ENCODE measurements at places on chromosomes 3 and 15. TPM values are rescaled to one million over a fixed set of nuclear protein-coding genes. Genes with fewer than 3 reads are reported as not detected.
A peak's percentile ranks its signal among the peaks of the same experiment; 100 is the strongest.

DNA sequence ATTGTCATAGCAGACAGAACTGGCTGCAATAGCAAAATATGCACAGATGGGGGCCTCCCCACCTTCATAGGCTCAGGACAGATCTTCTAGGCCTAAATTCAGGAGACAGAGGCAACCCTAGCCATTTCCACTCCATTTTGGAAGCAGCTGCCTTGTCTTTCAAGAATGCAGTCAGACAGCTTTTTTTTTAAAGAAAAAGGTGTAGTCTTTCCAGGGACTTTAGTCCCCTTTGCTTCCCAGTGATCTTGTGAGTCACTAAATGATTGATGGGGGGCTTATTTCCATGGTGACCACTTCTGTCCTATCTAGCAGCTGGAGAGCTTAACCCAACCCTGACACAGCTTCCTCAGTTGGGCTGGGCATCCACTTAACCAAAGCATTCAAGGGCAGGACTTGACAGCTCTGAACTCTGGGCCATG lies 165.9 kb downstream of the TPRG1 start:
- H3K4me3 ChIP-seq: no peak overlapping the region
- H3K27me3 ChIP-seq: no peaks in the 10 kb centered on the region
- H3K4me1 ChIP-seq: no peaks in the 10 kb centered on the region
- no peak for DNase-seq
- no peaks in the 10 kb centered on the region for H3K36me3 ChIP-seq

DNA sequence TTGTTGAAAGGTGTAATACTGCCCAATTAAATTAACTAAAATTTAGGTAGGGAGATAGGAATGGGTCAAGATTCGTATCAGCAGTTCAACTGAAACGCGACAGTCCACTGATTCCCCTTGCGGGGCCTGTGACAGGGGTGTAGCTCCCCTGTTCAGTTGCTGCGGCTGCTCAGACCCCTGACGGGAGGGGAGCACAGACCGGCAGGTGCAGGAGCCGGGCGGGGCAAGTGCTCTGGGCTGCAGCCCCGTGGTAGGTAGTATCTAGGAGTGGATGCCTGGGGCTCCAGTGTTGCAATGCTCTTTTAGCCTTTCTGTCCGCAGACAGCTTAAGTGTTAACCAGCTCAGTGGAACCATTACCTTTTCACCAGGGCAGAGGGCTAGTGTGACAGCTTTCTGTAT lies 164.9 kb downstream of the ROBO2 start:
- no peak overlapping the region for H3K4me3 ChIP-seq
- H3K36me3 ChIP-seq: no peaks in the 10 kb centered on the region
- no peak for DNase-seq
- no peaks in the 10 kb centered on the region for H3K27me3 ChIP-seq
- H3K4me1 ChIP-seq: no peaks in the 10 kb centered on the region
- no peak overlapping the region for H3K27ac ChIP-seq

C3orf70 gene
- total RNA-seq: not detected

DNA sequence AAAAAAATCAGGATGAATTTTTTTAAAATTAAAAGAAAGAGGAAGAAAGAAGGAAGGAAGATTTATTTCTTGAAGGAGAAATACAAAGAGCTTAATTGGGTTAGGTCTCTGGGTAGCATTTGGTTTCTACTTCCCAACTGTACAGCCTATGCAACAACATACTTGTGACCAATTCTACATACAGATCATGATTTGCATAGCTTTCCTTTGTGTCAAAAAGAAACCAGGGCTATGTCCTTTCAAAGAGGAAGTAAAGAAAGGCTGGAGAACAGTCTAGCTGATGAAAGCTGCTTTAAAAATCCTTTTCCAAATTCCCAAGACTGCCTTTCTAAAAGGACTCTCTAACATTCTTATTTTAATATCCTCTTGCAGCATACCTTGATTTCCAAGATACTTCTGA lies 6.1 kb upstream of the HGD start:
- H3K36me3 ChIP-seq: no peaks in the 10 kb centered on the region
- DNase-seq: peak; percentile 66
- peak overlapping the region; percentile 28 for H3K4me3 ChIP-seq
- no peaks in the 10 kb centered on the region for H3K27me3 ChIP-seq
- peak overlapping the region; percentile 52 for H3K27ac ChIP-seq

PRR23A gene
- not detected for total RNA-seq

SAMD7 gene
- not detected for total RNA-seq

APOD gene
- total RNA-seq: 0.97 TPM

CHRM5 gene
- total RNA-seq: not detected

DNA sequence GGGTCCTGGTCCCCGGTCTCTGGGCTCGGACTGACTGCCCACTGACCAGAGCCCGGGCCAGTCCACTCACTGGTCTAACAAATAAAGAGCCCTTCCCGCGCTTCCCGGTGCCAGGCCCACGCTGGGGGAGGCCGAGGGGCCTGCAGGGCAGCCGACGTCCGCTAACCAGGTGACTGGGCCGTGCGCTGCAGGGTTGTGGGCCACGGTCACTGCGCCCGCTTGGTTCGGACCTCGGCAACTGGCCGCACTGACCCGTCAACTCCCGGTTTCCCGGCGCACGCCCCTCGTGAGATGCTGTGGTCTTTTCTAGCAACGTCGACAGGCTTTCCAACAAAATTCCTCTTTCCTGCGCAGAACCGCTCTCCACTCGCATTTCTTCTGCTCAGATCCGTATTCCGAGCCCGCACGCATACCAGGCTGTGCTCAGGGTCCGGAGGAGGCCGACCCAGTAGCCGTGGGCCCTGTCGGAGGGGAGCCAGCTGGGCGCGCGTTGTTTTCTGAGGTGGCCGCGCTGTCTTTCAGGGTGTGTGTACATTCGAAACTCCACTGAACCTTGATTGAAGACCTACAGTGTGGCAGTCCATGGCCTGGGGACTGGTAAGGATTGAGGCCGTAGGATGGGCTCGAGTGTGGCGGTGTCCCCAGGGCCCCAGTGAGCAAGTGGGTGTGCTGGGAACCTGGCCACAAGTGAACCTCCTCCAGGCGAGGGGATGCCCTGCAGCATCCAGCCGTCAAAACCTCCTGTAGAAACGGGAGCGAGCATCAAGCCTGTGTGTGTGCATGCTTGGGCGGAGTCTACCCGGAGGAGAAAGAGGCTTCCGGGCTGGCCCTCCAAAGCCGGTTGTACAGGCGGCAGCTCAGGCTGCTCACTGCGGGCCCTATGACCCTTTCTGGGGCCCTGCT lies 875 bp upstream of the NT5DC2 start:
- no peaks in the 10 kb centered on the region for H3K36me3 ChIP-seq
- peak; percentile 75 for DNase-seq
- peaks cover 48% of the 10 kb centered on the region for H3K4me1 ChIP-seq
- H3K4me3 ChIP-seq: peak overlapping the region; percentile 71

DNA sequence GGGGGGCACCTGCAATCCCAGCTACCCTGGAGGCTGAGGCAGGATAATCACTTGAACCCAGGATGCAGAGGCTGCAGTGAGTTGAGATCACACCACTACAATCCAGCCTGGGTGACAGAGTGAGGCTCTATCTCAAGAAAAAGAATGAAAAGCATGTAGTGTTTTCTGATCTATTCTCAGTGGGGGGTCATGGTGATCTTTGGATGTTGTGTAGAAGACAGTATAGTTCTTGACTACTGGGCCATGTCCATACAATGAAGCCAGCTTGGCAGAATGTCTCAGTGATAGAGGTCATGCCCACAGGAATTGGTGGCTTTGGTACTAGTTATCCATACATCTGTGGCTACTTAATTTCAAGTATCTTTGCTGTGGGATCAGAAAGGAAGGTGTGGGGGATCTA lies 26.8 kb upstream of the NANOGP8 start:
- no peak overlapping the region for H3K4me3 ChIP-seq
- H3K27me3 ChIP-seq: no peaks in the 10 kb centered on the region
- no peaks in the 10 kb centered on the region for H3K36me3 ChIP-seq
- H3K4me1 ChIP-seq: no peaks in the 10 kb centered on the region

DNA sequence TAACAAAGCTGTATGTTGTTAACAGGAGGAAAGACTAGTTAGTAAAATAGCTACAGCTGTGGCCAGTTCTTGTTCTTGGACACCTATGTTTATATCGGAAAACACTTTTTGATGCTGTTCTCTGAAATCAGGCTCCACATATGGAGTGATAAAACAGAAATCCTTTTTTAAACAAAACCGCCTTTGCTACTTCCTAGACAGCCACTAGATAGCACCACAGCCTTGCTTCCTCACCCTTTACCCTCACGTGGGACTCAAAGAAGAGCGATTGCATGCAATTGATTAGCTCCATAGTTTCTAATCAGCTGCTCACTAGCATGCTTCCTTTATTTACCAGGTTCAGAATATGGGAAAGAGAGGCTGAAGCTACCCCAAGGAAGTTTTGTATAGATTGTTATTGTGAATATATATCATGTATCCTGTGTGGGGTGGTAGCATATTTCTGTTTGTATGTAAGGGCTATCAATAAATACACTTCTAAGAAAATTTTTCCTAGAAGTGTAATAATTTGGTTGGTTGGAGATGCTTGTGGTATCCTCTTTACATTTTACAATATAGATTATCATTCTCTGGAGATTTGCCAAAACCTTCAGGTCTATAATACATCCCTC lies 4.3 kb upstream of the MTFMT start:
- no peaks in the 10 kb centered on the region for H3K36me3 ChIP-seq
- H3K4me3 ChIP-seq: no peak overlapping the region
- peak; percentile 79 for DNase-seq
- no peaks in the 10 kb centered on the region for H3K4me1 ChIP-seq
- H3K27ac ChIP-seq: no peak overlapping the region

- H3K4me3 ChIP-seq: no peak overlapping the region
- no peak overlapping the region for H3K27ac ChIP-seq
- DNase-seq: no peak
- H3K27me3 ChIP-seq: no peaks in the 10 kb centered on the region
Measured at GRCh38 chr3:197205675-197206074, 92.7 kb downstream of the DLG1 start.

DNA sequence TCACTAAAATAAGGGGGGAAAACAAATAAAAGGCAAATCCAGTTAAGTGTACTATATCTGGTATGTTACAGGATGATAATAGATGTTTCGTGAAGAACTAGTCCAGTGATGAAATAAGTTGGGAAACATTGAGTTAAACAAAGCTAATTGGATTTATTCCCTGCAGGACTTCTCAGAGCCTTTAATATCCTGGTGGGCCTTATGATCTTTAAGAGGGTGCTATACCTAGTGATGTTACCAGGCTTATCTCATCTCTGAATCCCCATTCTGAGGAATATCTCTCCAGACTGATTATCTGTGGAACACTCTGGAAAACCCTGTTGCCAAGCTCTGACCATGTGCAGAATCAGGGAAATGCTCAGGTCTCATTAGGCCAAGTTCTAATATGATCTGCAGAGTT lies 54.8 kb upstream of the POMGNT2 start:
- H3K36me3 ChIP-seq: no peaks in the 10 kb centered on the region
- no peaks in the 10 kb centered on the region for H3K27me3 ChIP-seq
- no peaks in the 10 kb centered on the region for H3K4me1 ChIP-seq

DNA sequence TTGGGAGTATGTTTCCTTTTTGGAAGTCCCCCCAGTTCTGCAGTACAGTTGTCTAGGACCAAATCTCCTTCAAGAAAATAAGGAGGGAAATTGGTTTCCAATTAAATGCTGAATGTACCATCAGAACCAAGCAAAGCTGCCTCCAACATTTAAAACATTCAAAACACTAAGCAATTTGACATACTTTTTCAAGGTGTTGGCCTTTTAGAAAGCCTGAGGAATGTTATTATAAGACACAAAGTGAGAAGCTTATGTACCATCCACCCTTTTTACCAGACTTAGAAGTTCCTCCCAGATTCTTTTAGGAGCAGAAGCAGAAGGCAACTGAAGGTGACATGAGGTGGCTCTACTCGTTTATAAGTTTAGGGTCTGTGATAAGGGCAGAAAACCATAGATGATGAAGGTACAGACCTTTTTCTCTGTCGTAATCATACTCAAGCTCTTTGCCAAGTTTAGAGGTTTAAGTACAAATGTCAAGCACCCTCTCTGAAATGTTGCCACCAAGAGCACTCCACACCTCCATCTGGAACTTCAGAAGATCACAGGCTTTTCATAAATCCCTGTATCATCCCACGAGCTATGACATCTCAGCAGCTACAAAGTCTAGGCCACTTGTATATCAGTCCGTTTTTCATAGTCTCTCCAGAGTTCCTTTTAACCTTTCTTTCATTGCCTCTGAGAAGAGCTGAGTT lies 282.5 kb upstream of the THBS1 start:
- H3K27ac ChIP-seq: peak overlapping the region; percentile 87
- peaks cover 57% of the 10 kb centered on the region for H3K4me1 ChIP-seq
- H3K36me3 ChIP-seq: no peaks in the 10 kb centered on the region
- H3K4me3 ChIP-seq: no peak overlapping the region
- no peak for DNase-seq
- no peaks in the 10 kb centered on the region for H3K27me3 ChIP-seq

MYL3 gene
- not detected for total RNA-seq

DNA sequence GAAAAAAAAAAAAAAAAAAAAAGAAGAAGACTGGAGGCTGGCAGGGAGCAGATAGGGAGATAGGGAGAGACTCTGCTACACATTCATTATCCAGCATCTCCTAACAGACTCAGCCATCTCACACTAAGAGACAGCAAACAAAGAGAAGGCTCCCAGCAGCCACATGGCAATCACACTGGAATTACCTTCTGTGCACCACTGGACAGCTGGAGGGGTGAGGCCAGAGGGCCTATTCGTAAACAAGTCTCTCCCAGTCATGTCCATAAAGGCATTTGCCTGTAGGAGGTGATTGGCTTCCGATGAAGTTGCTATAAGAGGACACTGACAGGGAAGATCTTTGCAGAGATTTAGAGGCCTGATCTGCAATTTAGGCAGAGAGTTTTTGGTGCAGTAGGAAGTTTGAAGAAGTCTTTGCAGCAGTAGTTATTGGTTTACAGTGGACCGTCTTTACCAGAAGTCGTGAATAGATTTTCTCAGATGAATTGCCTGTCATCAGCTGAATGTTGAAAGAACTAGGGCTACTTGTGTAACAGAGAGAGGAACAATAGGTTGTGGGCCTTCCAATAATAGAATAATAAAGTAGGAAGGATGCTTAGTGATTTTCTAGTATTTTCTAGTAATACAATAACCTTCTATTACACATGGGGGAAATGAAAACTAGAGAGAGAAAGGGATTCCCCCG lies 89.7 kb downstream of the TP63 start:
- no peaks in the 10 kb centered on the region for H3K27me3 ChIP-seq
- peaks cover 4% of the 10 kb centered on the region for H3K4me1 ChIP-seq
- no peak overlapping the region for H3K4me3 ChIP-seq
- H3K36me3 ChIP-seq: no peaks in the 10 kb centered on the region

FGD5 gene
- total RNA-seq: not detected

GRCh38 chr3:87977765-87978164 lies 81.0 kb downstream of the CGGBP1 start:
- no peaks in the 10 kb centered on the region for H3K4me1 ChIP-seq
- no peak for DNase-seq
- no peaks in the 10 kb centered on the region for H3K36me3 ChIP-seq
- H3K4me3 ChIP-seq: no peak overlapping the region
- H3K27ac ChIP-seq: no peak overlapping the region

SNUPN gene
- 33.5 TPM for total RNA-seq

MME gene
- total RNA-seq: 204 TPM

- H3K36me3 ChIP-seq: no peaks in the 10 kb centered on the region
- peak; percentile 59 for DNase-seq
- H3K4me1 ChIP-seq: no peaks in the 10 kb centered on the region
- no peaks in the 10 kb centered on the region for H3K27me3 ChIP-seq
Measured at GRCh38 chr3:163490119-163490518, 1588.2 kb downstream of the SI start.

PROS1 gene
- 25.6 TPM for total RNA-seq
